ENCODE measurements at places on chromosomes 16 and 17.

DNA sequence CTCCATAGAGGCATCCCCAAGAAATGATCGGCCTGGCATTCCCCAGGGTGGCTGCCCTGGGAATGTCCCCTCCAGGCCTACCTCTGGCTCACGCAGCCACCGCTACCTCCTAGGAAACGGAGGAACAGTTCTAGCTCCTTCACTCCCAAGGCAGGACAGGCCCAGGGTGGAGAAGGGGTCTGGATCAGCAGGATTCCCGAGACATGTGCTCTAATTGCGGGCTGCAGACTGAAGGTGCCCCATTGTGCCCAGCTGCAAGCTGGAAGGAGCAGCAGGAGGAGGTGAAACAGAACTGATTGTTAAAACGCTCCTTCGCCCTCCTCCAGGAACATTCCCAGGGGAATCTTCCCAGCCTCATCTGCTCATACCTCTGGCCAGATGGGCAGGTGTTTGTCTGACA lies 40.8 kb downstream of the SCNN1G start:
- no peak for DNase-seq

- DNase-seq = no peak
Measured at GRCh38 chr17:61371179-61371578, 28.5 kb upstream of the TBX2 start.

DNA sequence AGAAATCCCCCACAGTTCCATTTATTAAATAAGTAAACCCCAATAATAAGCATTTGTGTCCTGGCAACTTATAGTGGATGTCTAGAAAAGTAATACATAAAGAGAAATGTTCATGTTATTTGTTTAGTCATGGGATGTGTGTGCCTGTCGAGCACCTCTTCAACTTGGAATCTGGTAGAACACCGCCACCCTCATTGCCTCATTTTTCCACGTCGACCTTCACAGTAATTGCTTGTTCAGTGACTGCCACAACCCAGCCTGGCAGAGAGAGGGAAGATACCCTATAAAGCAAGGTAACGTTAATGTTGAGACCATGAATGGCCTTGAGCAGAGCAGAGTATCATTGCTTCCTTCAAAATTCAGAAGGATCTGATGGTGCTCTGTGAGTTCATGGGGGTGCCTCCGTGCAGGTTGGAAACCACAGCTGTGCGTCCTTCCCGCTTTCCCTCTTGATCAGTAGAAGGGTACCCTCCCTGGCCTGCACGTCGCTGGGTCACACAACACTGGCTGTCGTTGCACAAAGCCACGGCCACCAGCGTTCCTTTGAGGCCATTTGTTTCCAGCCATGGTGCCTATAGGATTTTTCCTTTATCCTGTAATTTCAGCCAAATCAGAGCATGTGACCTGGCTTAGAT lies 3.7 kb upstream of the DNASE1 start:
- DNase-seq = no peak

- peak; percentile 47 for DNase-seq
Measured at GRCh38 chr17:56297184-56297583, 143.9 kb downstream of the ANKFN1 start.

DNA sequence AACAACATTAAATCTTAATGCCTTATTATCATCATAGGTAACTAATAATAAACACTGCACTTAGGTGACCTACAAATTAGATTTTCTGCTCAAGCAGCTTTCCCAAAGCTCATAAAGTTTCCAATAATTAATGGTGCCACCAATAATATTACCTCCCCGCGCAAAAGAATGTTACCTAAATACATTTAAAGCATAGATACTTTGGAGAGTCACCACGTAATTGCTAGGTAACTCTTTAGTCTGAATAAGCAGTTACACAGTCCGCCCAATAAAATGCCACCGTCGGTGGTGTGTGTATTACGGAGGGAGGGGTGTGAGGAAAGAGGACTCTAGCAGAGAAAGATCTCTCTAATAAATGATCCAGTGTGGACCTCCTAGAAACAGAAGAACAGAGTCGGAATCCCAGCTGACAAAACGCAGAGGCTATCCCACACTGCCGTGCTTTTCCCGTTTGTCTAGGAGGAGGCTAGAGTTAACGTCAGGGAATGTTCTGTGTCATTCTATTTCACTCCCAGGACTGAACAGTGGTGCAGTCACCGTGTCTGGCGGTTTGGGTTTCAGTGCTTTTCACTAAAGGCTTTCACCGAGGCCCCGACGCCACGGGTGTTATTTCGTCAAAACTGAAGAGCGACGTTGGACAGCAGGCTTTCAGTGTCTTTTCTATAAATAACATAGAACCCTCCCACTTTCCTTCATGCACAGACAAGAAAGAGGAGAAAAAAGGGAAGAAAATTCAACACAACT lies 630 bp downstream of the RNFT1 start:
- peak; percentile 36 for DNase-seq

DNA sequence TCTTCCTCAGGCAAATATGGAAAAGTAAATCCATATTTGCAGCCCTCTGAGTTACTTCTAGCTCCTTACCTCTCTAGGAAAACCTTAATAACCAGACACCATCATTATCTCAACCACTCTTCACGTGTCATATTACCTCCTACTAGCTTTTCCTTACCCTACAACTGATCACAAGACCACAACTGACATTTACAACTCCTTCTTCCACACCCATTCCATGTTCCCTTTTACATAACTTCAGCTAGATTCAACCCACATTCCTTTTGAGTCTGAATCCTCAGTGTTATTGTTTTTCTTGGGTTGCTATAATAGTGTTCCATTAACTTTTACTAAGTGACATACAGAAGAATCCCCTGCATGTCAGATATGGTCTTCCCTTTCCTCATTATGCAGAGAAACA lies 4.7 kb upstream of the OR1E2 start:
- no peak for DNase-seq

DNA sequence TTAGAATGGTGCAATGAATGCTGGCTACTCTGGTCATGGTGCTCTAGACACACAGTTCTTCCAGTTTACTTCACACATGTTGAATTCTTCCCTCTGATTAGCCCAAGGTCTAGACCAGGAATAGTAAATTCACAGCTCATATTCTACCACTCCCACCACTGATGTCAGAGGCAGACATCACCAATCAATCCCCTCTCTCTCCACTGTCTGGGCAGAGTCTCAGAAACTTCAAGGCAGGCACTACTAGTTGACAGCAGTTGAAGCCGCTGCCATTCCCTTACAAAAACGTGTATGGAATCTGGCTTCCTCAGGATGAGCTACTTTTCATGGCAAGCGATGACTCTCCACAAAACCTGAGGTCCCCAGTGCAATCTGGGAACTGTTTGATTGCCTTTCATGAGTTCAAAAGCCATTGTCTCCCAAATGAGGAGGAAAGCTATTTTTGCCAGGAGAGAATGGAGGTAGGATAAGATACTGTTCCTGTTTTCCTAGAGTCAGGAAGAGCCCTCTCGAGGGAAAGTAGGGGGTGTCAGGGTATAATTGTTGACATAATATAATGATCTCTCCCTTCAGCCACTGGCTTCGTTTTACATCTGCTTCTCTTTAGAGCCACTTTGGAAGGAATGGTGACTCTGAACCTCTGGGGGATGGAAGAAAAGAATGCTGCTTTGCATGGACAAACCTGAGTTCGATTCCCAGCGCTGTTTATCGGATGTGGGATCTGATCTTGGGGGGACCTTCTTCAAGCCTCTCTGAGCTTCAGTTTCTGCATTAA lies 90.0 kb downstream of the FOXL1 start:
- no peak for DNase-seq

- DNase-seq = no peak
Measured at GRCh38 chr16:83233153-83233552, 574.6 kb upstream of the HSBP1 start.

DNA sequence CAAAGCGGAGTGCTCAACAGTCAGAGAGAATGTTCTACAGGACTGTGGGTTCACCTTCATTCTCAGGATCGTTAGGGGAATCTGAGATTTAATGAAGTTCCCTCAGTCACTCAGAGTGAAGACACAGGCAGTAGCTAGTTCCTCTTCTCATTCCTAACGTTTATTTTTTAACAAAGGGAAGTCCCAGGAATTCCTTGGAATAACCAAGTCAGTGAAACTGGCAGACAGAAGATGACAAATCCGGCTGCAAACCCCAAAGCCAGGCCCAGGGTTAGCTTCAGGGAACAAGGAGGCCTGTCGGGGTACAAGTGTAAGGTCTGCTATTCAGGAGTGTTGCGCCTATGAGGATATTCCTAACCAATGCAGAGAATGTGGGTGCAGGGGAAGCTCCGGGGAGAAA lies 42.0 kb downstream of the COTL1 start:
- DNase-seq = no peak

- no peak for DNase-seq
Measured at GRCh38 chr17:45341533-45342158, 24.8 kb upstream of the MAP3K14 start.

- no peak for DNase-seq
Measured at GRCh38 chr17:9865586-9865985, 39.5 kb downstream of the RCVRN start.

GRCh38 chr17:77343031-77343800 lies 202.4 kb downstream of the SEC14L1 start:
- peak; percentile 63 for DNase-seq

DNA sequence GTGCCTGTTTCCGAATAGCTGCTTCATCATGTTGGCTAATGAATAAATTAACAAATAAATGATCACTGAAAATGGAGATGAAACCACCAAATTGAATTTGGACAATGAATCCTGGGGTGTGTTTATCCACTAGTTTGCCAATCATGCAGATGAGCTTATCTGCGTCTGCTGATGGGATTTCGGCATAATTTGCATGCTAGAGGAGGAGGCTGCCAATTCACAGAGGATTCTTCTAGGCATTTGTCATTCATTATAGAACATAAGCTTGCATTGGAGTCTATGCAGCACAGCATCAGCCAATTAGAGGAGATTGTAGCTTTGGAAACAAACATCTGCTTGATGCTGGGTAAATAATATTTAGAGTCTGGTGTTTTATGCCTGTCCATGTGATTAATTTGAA lies 123.1 kb downstream of the NPIPB5 start:
- DNase-seq = no peak

- DNase-seq = no peak
Measured at GRCh38 chr17:61402978-61403800, 3.5 kb downstream of the TBX2 start.

GRCh38 chr17:7060165-7060891 lies 16.4 kb upstream of the SLC16A11 start:
- DNase-seq = peak; percentile 54

GRCh38 chr16:12871784-12872183 lies 29.6 kb upstream of the SHISA9 start:
- no peak for DNase-seq

DNA sequence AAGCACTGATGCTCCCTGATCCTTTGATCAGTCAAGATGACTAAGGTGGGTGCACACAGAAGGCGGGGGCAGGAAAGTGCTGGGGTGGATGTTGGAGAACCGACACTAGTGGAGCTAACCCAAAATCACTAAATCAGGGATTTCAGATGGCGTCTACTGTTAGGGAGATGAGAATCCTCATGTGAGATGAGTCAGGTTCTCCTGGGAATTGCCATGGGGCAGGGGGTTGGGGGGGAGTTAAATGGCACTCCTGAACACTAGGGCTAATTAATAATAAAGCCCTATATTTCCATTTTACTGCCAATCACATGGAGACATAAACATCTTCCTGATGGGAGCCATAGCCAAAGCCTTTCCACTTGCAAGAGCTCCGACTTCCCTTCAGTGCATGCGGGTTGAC lies 804.1 kb downstream of the KCNJ18 start:
- DNase-seq = no peak

Measured in activated CD4-positive, alpha-beta T cell treated with anti-CD3 and anti-CD28 coated beads, Interleukin-2, amount 50 U/mL, for 16 hours (primary cell).